Stimulated activated CD8-positive, alpha-beta memory T cell treated with anti-CD3 and anti-CD28 coated beads, Interleukin-15, amount 100 ng/mL, for 24 hours (primary cell): ENCODE measurements at places on chromosomes 4 and X.

GRCh38 chrX:13087322-13088155, 43.1 kb upstream of the FAM9C start:
- DNase-seq, result no peak

- DNase-seq, result no peak
Measured at GRCh38 chr4:3267576-3268394, 18.8 kb downstream of the MSANTD1 start.

- no peak for DNase-seq
Measured at GRCh38 chr4:41878170-41878969, 56.9 kb upstream of the TMEM33 start.

DNA sequence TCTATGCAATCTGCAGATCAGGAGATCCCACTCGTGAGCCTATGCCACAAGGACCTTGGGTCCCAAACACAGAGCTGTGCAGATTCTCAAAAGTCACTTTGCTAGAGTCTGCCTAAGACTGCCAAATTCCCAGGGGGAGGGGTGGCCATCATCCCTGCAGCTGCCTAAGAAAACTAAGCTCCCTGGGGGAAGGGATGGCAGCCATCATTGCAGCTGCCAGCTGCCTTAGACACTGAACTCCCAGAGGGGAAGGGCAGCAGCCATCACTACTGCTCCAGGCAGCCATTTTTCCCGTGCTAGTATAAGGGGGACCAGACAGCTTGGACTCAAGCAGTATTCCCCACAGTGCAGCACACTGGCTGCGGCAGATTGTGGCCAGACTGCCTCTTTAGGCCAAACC, 156.9 kb downstream of the NKX6-1 start:
- no peak for DNase-seq

DNA sequence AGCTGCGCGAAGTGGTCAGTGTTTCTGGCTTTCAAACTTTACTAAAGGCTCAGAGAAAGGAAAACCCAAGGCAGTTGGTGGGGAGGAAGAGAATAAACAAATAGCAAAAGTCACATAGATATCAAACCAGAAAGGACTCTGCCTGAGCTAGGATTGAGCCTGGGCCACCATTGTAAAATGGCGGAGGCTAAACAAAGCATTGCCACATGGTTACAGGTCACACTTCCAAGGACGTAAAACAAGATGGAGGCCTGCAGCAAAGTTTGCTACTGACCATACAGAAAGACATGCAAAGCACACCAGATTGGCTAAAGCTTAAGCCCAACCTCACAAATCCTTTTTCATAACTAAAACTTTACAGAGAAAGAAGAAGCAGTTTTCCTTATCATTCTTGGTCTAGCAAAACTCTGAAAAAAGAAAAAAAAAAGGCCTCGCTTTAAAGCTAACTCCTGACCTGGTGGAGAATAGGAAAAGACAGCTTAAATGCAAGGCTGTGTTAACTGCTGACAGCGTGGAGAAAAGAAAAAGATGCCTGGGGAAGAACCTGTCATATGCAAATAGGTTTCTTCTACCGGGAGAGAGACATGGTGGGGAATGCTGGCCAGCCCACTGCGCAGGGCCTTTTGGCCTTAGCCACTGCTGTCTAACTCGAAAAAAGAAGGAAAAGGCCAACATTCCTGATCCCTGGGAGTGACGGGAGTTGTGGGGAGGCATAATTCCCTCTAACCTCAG, 81.8 kb upstream of the SMARCA5 start:
- DNase-seq, result no peak

GRCh38 chr4:75037252-75037651, 104.3 kb downstream of the PARM1 start:
- DNase-seq, result no peak

DNA sequence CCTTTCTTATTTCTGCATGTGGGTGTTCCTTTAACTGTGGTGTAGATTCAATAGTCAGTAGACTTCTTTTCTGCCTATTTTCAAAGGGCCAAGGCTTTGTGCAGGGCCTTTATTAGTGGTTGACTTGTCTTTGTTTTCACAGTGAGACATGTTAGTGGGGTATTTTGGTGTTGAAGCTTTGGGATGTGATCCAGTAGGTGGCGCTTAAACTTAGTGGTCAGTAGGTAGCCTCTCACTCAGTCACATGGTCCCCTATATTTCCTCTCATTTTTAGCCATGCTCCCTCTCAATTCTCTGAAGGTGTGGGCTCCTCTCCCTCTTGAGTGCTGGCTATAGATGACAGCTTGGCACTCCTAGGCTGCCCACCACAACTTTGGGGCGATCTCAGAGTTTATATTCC, 23.4 kb upstream of the SLC10A7 start:
- no peak for DNase-seq
